ENCODE measurements at places on chromosomes 12 and 14.

GRCh38 chr12:82671673-82672195 lies 15.0 kb upstream of the TMTC2 start:
- DNase-seq, result no peak

DNA sequence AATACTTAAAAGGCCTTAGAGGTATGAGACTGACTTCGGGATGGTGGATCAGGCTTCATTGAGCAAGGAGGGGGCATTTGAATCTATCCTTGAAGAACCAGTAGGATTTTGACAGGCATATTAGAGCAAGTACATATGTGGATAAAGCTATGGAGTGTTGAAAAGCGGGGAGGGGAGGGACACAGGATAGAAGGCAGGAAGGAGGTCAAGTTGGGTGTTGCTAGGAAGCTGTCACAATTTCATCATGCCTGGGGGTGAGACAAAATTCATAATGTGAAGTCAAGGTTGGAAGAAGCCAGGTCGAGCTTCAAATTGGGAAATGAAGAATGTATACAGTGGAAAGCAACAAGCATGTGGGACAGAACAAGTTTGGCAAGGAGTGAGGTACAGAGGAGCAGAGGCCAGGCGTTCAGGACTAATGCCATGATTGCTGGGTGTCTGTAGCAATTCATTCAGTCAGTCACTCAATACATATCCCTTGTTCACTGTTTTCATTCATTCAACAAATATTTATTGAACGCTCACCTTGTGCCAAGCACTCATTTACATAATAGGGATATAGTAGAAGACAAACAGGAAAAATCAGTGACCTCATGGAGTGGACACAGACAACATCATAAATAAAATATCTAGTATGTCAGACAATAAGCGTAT lies 58.3 kb upstream of the LTA4H start:
- no peak for DNase-seq

DNA sequence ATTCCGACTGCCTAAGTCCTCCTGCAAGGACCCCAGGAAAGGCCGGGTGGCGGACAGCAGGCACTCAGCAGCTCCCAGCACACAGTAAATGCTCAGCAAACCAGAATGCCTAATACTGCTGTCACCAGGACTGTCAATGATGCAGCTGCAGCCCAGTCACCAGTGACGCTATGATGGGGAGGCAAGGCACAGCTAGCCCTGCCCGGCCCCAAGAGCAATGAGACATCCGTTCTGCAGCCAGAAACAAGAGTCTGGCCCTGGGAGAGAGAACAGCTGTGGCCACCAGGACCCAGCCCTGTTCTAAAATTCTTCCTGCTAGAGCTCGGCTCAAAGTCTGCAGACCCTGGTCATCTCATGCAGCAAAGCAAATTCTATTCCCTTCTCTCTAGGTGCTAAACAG lies 69.8 kb downstream of the NCOR2 start:
- DNase-seq, result peak; percentile 64

DNA sequence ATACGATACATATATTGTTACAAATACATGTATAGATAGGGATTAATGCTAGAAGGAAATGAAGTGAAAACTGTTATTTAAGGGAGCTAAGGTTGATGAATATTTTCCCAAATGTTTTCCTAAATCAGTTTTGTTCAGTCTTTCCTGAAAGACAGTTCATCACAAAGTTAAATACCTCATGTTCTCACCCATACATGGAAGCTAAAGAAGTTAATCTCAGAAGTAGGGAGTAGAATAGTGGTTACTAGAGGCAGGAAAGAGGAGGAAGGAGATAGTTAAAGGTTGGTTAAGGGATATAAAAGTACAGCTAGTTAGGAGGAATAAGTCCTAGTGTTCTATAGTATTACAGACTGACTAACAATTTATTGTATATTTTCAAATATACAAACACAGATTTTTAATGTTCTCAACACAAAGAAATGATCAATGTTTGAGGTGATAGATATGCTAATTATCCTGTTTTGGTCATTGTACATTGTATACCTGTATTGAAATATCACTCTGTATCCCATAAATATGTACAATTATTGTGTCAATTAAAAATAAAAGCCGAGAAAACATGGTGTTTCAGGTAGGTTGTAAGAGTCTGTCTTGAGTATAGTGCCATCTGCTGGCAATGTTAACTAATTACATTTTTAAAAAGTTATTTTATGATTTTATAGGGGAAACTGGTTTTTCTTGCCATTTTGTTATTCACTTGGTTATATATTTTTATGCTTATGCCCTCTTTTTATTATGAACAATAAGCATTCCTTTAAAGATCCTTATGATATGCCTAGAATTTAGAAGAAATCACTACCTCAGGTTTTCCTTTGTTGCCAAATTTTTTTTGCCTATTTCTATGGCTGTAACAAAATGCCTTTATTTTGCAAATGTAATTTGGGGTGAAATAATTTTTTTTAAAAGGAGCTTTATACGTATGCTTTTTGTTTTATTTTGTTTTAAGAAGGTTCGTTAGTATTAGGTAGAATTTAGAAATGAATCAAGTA lies 26.9 kb downstream of the ZDHHC17 start:
- DNase-seq, result no peak

- DNase-seq, result no peak
These were observed 506 bp downstream of the ESRRB start for GRCh38 chr14:76376409-76376877.

DNA sequence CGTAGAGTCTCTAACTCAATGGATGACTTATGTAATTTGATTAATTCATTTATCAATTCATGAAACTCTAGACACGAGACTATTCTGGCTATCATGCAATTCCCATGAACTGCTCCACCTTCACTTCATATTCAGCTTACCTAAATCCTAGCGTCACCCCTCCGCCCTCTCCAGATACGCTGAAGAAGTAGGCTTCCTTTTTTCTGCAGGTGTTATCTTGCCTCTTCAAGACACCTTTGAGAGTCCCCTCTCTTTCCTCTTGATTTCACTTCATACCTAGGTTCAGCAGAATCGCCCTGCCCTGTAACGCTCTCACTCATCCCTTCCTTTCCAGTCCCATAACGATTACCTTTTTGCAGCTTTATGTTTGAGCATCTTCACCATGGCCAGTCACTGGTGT lies 4.0 kb upstream of the RNASE4 start:
- no peak for DNase-seq

- no peak for DNase-seq
These were observed 185.1 kb downstream of the ADGRD1 start for GRCh38 chr12:131138638-131139362.

DNA sequence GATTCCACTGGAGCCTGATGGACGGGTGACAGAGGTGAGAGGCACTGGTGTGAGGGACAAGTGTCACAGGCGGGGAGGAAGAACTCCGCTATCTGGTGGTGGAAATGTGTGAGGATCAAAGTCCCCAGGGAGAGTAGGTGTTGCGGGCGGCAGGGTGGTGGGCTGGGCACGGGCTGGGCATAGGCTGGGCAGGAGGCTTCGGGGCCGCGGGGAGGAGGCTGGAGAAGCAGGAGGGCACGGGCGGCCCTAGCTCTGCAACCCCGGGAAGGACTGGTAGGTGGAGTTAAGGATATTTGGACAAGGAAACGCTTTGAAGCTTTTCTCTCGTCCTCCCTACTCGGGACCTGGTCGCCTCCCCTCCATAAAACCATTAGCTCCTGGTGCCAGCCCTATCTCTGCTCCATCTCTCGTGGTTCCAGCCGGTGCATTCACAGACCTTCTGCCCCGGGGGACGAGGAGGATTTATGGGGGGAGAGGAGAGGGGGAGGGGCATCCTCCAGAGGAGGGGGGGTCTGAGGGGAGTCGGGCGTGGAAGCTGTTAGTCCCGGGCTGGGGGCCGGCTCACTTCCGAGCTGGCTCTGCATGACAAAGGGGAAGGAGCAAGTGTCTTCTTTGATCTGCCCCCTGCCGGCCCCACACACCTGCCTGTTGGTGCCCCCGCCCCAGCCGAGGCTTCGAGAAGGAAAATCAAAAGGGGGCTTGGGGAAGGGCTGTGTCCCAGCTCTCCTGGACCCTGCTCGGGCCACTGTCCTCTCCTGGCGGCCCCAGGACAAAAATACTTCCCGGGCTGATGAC lies 504 bp downstream of the WNT5B start:
- no peak for DNase-seq

DNA sequence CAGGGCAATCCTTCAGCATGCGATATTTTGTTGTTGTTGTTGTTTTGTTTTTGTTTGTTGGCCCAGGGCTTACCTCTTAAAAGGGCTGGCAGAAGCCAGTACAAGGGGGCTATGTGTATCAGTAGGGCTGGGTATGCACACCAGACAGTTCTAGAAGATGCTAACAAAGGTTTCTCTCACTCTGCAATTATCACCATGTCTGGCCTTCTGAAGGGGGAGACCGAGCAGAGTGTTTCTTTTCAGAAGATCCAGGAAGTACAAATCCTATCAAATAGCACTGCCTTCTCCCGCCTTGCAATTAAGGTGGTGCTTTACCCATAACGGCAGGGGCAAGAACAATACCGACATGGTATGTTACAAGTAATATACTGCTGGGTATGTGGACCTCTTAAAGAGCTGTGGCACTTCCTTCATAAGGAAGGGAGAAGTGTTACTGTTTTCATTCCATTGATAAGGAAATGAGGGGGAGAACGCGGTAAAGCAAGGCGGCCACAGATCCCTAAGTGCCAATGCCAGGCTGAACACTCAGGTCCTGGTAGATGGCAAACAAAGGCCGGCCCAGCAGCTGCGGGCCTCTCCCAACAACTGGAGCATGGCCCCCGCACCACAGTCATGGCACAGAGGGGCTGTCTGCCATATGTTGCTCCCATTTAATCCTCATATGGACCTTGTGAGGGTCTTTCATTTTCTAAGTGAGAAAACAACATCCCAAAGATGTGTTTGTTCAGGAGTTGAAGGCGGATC lies 19.2 kb upstream of the CACNA2D4 start:
- no peak for DNase-seq

GRCh38 chr12:108449478-108449877 lies 65.6 kb upstream of the FICD start:
- DNase-seq, result no peak

GRCh38 chr12:57560516-57560915 lies 10.7 kb downstream of the KIF5A start:
- no peak for DNase-seq

Data from thoracic aorta (tissue), 2 donors.